Stimulated activated CD4-positive, alpha-beta T cell treated with anti-CD3 and anti-CD28 coated beads, Interleukin-1b, Interleukin-23, amount 100 ng/mL, for 48 hours (primary cell): ENCODE measurements at places on chromosomes 4 and X.

- DNase-seq = no peak
These were observed 661.6 kb downstream of the RAPGEF2 start for GRCh38 chr4:159764343-159764952.

- no peak for DNase-seq
These were observed 58.1 kb downstream of the TMEM164 start for GRCh38 chrX:110060846-110061537.

GRCh38 chrX:118254611-118255010, 91.3 kb upstream of the WDR44 start:
- DNase-seq = peak; percentile 13

GRCh38 chr4:3720466-3720865, 45.7 kb upstream of the ADRA2C start:
- DNase-seq = no peak

DNA sequence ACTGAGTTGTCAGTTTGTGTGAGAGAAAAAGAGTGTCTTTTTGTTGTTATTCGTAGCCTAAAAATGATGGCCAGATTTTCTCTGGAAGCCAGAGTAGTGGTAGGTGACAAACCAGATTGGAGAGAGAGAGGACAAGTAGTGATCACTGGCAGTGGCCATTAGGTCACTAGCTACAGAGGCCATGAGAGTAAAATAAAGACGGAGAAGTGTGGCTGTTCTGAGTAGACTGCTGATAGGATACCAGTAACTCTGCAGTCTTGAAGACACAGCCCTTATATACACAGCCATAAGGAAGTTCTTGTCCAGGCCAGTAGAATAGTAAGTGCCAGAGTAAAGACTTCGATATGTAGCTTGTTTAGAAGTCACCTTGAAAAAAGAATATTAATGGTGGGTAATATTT, 7.7 kb downstream of the SLC30A9 start:
- DNase-seq = no peak

- peak; percentile 71 for DNase-seq
These were observed 24.9 kb downstream of the ALPK1 start for GRCh38 chr4:112321776-112322684.

- DNase-seq = no peak
These were observed 187.9 kb upstream of the FAM9B start for GRCh38 chrX:9221781-9222180.

GRCh38 chr4:7524843-7525242, 90.1 kb upstream of the PSAPL1 start:
- no peak for DNase-seq

- DNase-seq = peak; percentile 17
These were observed 675 bp downstream of the PRIMPOL start for GRCh38 chr4:184649971-184650855.

- no peak for DNase-seq
These were observed 9.0 kb upstream of the NSG1 start for GRCh38 chr4:4377732-4378460.

GRCh38 chr4:176799653-176800052, 6.9 kb upstream of the VEGFC start:
- DNase-seq = no peak

- no peak for DNase-seq
These were observed 526.7 kb downstream of the PDHA2 start for GRCh38 chr4:96366632-96367031.

DNA sequence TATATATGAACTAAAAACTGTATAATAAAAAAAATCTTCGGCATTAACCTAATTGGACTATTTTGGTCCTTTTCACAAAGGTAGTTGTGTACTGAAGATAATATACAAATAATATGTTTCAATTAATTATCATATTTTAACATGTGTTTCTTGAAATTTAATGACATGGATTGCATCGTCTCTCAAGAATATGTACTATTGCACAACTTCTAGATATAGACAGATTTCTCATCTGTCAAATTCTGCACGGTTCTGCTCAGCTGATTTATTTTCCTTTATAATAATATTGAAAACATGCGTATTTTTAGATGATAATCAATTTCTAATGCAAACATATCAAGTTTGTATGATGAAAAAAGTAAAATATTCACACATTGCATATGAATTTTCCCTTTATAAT, 498.7 kb upstream of the PABPC4L start:
- no peak for DNase-seq

DNA sequence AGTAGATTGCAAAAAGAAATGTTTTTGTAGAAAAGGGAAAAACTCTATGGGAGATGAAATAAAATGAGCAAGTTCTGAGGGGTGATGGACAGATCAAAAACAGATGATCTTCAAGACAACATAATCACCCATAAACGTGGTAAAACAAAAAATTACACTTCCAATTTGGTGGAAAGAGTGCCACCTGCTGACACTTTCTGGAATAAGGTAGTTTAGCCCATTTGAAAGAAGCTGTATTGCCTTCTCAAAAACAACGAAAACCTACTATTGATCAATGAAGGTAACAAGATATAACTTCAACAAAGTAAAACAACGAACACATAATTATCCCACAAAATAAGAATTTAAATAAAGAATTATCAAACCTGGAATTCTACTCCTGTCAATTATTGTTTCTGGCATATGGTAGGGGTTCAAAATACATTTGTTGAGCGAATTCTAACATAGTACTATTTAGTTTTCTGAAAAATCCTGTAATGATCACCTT, 2.5 kb downstream of the COQ2 start:
- peak; percentile 25 for DNase-seq

- no peak for DNase-seq
These were observed 136.6 kb downstream of the PDGFRA start for GRCh38 chr4:54365691-54366090.

DNA sequence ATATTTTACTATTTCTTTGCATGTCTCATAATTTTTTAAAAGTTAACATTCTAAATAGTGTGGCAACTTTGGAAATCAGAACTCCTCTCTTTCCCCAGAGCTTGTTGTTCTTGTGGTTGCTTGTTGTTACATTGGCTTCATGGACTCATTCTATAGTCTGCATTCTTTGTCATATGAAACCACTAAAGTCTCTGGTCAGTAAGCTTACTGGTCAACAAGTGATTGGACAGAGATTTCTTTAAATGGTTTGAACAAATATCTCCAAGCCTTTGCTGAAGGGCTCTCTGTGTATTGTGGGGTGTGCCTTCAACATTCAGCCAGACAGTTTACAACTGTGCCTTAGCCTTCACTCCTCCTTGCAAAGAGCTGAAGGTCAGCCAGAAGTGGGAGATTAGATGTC, 147.2 kb downstream of the OPHN1 start:
- DNase-seq = no peak

GRCh38 chr4:168019019-168019651, 73.2 kb upstream of the ANXA10 start:
- DNase-seq = no peak

GRCh38 chr4:140238351-140239056, 84.5 kb upstream of the MAML3 start:
- DNase-seq = no peak

DNA sequence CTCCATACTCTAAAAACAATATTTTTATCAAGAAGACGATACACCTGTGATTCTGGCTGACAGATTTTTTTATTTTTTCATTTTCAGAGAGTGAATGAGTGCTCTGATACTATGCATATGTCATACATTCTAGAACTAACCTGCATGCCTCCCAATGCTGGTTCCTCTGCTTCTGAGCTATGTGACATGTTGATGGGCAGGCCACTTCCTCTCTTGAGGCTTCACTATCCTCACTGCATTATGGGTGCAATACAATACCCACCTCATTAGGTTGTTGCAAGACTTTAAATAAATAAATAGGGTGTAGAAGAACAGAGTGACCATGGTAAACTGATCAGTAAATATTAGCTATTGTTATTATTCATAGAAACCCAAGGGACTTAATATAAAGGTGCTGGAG, 408.3 kb downstream of the HNRNPD start:
- no peak for DNase-seq

DNA sequence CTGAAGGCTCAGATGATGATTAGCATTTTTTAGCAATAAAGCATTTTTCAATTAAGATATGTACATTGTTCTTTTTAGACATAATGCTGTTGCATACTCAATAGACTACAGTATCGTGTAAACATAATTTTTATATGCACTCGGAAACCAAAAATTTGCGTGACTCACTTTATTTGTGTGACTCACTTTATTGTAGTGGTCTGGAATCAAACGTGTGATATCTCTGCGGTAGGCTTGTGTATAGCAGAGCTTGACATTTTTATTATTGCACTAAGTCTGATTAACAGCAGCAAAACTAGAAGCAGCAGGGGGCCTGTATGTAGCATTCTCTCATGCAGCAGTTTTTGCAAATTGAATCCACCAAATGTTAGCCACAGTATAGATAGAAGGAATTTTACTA, 119.1 kb upstream of the PRDX4 start:
- no peak for DNase-seq

GRCh38 chr4:178215763-178216162, 773.5 kb upstream of the AGA start:
- no peak for DNase-seq

GRCh38 chr4:182884040-182884439, 33.1 kb downstream of the DCTD start:
- no peak for DNase-seq
